ENCODE measurements at places on chromosomes 6 and 20.
A peak's percentile ranks its signal among the peaks of the same experiment; 100 is the strongest.

GRCh38 chr6:4805553-4806336 lies 29.5 kb downstream of the CDYL start:
- peak; percentile 18 for DNase-seq

DNA sequence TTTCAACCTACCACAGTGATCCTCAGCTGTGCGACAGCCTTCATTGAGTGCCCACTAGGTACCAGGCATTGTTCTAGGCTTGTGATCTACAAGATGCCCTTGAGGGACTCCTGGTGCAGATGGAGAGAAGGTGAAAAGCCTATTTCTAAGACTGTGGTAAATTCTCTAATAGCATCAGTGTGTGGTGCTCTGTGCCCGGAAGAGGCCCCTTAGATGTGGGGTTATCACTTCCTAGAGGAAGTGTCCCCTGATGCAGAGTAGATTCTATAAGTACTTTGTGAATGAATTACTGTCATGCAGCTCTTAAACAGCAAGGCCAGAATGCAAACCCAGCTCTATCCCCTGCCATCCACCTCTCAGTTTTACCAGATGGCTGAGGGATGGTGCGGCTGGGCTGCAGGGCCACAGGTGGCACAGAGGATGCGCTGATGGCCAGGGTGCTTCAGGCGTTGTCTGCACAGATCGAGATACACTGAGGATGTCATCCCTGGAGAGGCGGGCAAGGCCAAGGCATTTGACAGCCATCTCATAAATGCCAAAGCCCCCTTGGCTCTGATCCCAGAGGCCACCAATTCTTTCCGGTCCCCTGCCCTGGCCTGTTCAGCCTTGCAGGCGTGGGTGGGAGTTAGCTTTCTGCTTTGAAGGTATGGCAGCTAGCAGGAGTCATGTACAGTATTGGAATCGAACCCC lies 96.7 kb downstream of the TOX2 start:
- no peak for DNase-seq

GRCh38 chr6:21999012-21999528 lies 297.8 kb downstream of the PRL start:
- no peak for DNase-seq

GRCh38 chr6:11918739-11919605 lies 93.1 kb upstream of the HIVEP1 start:
- DNase-seq, result no peak

DNA sequence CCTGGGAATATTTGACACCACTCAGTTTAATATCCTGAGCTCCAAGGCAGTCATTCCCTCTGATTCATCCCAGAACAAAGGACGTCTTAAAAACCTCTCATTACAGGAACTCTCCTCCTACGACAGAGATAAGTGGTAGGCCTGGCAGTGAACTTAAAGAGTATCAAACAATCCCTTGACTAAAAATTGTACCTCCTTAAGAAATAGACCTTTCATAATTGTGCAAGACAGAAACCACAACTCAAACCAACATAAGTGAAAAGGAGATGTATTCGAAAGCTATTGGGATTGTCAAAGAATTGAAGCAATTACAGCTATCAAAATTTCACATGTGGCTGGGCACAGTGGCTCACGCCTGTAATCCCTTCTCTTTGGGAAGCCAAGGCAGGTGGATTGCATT lies 19.1 kb upstream of the BNIP5 start:
- no peak for DNase-seq

- no peak for DNase-seq
Observed at GRCh38 chr20:62258499-62259293, 20.4 kb downstream of the OSBPL2 start.

All from neural crest cell (in vitro differentiated cells).